SK-MEL-5 (cell line): ENCODE measurements at places on chromosomes 11 and 22. TPM values are rescaled to one million over a fixed set of nuclear protein-coding genes. Genes with fewer than 3 reads are reported as not detected.

Gene OR52N5
- total RNA-seq, result not detected in 2 replicates

Gene MPZL2
- total RNA-seq, result 0.53 TPM in 1 of 2 replicates, not detected in the other

Gene ANAPC15
- 30.3 and 30.6 TPM in 2 replicates for total RNA-seq

Gene MRGPRX3
- total RNA-seq, result 0.11 and 0.21 TPM in 2 replicates

Gene PGA5
- not detected in 2 replicates for total RNA-seq

Gene PGA3
- not detected in 2 replicates for total RNA-seq

Gene CLDN5
- not detected in 2 replicates for total RNA-seq

Gene UPK3A
- total RNA-seq, result not detected in 2 replicates

Gene PANX2
- 0.98 and 1.7 TPM in 2 replicates for total RNA-seq

Gene ESAM
- not detected in 2 replicates for total RNA-seq

Gene GLYAT
- not detected in 2 replicates for total RNA-seq

Gene SMTNL1
- total RNA-seq, result not detected in 2 replicates

Gene ADORA2A
- 1.2 and 2.5 TPM in 2 replicates for total RNA-seq

Gene KRTAP5-8
- total RNA-seq, result 0.26 TPM in 1 of 2 replicates, not detected in the other

Gene CRYBB2
- total RNA-seq, result not detected in 2 replicates

Gene COX8A
- total RNA-seq, result 583 and 585 TPM in 2 replicates

Gene SPI1
- total RNA-seq, result not detected in 2 replicates

Gene EIF3L
- 664 and 804 TPM in 2 replicates for total RNA-seq

Gene PPP1R14B
- total RNA-seq, result 138 and 162 TPM in 2 replicates

Gene CCND1
- total RNA-seq, result 111 and 118 TPM in 2 replicates

Gene CRYBB3
- total RNA-seq, result 0.24 TPM in 1 of 2 replicates, not detected in the other

Gene ANO1
- total RNA-seq, result 1.2 and 2.9 TPM in 2 replicates

Gene EMID1
- total RNA-seq, result 3.4 and 3.7 TPM in 2 replicates

Gene KCTD17
- total RNA-seq, result 11.2 and 14.0 TPM in 2 replicates
